Stomach (tissue), 19 donors: ENCODE measurements at places on chromosomes 12 and 14. TPM values are rescaled to one million over a fixed set of nuclear protein-coding genes. Genes with fewer than 3 reads are reported as not detected.

PAX9 gene
- total RNA-seq = not detected

CLMN gene
- total RNA-seq = 12.8 TPM

MANSC4 gene
- total RNA-seq = not detected

MEG3 gene
- 26.4 TPM for total RNA-seq

TOMM20L gene
- not detected for total RNA-seq

- H3K27me3 ChIP-seq = no peaks in the 10 kb centered on the region
- H3K4me3 ChIP-seq = no peak overlapping the region
- DNase-seq = no peak
- H3K27ac ChIP-seq = no peak overlapping the region
- no peaks in the 10 kb centered on the region for H3K36me3 ChIP-seq
- peaks cover 7% of the 10 kb centered on the region for H3K4me1 ChIP-seq
These were observed 24.7 kb upstream of the LTA4H start for GRCh38 chr12:96060041-96060440.

DNA sequence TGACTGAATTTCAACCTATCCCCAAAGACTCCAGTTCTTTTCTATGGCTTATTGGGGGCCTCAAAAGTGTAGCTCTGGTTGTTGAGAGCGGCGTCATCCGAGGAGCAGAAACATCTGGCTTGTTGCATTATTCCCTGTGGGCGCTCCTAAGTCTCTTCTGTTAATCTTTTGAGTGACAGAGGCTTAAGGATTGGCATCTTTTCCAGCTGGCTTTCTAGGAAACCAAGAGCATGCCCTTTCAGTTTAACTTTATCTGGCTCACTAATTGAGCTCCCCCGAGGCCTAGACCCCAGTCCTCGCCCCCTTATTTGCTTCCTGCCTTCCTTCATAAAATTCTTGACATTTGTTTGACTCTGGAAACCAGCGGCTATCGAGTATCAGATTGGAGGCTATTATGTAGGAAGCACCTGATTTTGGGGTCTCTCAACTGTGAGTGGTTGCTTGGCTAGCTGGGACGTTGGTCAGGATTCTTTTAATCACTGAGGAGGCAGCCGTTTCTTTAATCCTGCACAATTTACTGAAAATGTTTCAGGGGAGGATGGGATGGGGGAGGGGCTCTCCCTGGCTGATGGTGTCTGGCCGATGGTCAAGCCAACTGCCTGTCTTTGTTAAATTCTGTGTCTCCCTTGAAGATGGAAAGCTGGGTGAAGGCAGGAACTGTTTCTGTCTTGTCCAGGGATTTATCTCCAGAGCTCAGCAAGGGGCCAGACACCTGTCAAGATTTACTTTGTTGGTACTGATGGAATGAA, 3.1 kb downstream of the SMOC1 start:
- H3K4me3 ChIP-seq = no peak overlapping the region
- H3K27ac ChIP-seq = no peak overlapping the region
- no peak for DNase-seq
- no peaks in the 10 kb centered on the region for H3K36me3 ChIP-seq
- H3K4me1 ChIP-seq = peaks cover 33% of the 10 kb centered on the region

- no peaks in the 10 kb centered on the region for H3K27me3 ChIP-seq
- peak; percentile 91 for DNase-seq
- peaks cover 24% of the 10 kb centered on the region for H3K4me1 ChIP-seq
- H3K27ac ChIP-seq = peak overlapping the region; percentile 90
- no peaks in the 10 kb centered on the region for H3K36me3 ChIP-seq
These were observed 28.8 kb downstream of the HOXC4 start for GRCh38 chr12:54082397-54082892.

DNA sequence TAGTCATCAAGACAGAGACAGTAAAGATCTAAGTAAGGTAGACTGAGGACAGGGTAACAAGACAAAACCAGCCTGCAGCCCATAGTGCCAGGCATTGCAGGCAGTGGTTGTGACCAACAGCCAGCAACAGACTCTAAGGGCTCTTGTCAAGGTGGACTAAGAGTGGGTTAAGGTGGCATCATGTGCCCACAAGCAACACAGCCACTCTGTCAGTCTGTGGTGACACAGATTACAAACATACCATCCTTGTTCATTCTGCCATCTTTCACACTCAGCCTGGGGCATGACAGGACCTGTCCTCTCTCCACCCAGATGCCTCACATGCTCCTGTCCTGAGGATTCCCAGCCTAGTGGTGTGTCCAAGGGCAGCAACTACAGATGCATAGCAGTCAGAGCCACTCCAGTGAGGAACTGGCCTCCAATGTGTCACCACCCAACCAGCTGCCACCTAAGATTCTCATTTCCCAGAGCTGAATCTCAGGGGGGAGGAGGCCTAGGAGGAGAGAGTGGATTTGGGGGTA, 28.3 kb downstream of the VDR start:
- no peak overlapping the region for H3K4me3 ChIP-seq
- no peaks in the 10 kb centered on the region for H3K4me1 ChIP-seq
- H3K36me3 ChIP-seq = peaks cover 16% of the 10 kb centered on the region
- DNase-seq = no peak
- H3K27ac ChIP-seq = no peak overlapping the region

GRCh38 chr14:29236401-29236800, 469.8 kb downstream of the FOXG1 start:
- DNase-seq = no peak
- no peaks in the 10 kb centered on the region for H3K4me1 ChIP-seq
- H3K27me3 ChIP-seq = no peaks in the 10 kb centered on the region
- no peaks in the 10 kb centered on the region for H3K36me3 ChIP-seq
- no peak overlapping the region for H3K4me3 ChIP-seq

DNA sequence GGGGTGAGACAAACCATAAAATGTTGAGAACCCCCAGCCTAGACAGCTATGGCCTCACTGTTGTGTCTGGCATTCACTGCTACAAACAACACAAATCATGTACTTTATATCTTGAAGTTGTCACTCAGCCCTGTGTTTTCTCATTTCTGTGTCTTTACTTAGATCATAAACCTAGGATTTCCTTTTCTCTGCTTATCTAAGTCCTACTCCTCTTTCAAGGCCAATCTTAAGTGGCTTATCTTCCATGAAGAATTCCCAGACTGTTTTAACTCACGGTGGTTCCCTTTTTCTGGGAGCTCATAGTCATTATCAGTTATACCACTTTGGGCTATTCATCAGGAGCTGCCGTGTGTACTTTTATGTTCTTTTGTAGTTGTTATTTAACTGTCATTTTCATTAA, 42.1 kb downstream of the FLRT2 start:
- no peaks in the 10 kb centered on the region for H3K4me1 ChIP-seq
- no peaks in the 10 kb centered on the region for H3K36me3 ChIP-seq
- H3K27me3 ChIP-seq = no peaks in the 10 kb centered on the region

DNA sequence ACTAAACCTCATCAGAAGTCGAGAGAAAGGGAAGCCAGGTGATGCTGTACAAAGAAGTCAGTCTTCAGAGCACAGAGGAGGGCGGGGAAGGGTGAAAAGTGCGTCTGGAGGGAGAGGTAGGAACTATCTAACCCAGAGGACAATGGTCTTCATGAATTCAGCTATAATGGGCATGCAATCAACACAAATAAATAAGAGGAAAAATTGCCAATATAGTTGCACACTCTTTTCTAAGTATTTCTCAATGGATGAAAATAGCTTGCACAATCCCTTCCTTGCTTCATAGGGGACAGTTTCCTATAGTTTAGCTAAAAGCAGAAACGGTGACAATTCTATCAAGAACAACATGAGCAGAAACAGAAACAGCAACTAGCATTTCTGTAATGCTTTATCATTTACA, 931.2 kb downstream of the AACS start:
- H3K4me1 ChIP-seq = no peaks in the 10 kb centered on the region
- peaks cover 3% of the 10 kb centered on the region for H3K27me3 ChIP-seq
- no peak overlapping the region for H3K4me3 ChIP-seq

DNA sequence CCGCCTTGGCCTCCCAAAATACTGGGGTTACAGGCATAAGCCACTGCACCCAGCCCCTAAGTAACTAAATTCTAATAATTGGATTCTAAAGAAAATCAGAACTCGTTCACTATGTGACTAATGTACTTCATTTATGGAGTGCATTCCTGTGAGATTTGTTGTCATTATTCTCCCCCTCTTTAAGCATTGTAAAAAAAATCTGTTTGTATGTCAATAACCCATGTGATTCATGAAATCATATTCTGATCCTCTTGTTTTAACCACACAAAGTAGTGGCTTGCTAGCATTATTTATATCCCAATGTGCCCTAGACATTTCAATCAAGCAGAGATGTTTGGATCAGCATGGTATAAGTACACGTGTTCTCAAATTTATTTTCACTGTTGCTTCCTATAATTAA, 78.2 kb upstream of the OSBPL8 start:
- no peaks in the 10 kb centered on the region for H3K36me3 ChIP-seq
- H3K27me3 ChIP-seq = no peaks in the 10 kb centered on the region
- H3K4me3 ChIP-seq = no peak overlapping the region
- no peaks in the 10 kb centered on the region for H3K4me1 ChIP-seq

GRCh38 chr14:53855127-53855526, 101.5 kb downstream of the BMP4 start:
- no peaks in the 10 kb centered on the region for H3K36me3 ChIP-seq
- H3K4me1 ChIP-seq = no peaks in the 10 kb centered on the region
- no peak overlapping the region for H3K27ac ChIP-seq
- no peak overlapping the region for H3K4me3 ChIP-seq

GRCh38 chr14:67077921-67078320, 111.3 kb upstream of the GARIN2 start:
- no peak overlapping the region for H3K4me3 ChIP-seq
- no peaks in the 10 kb centered on the region for H3K4me1 ChIP-seq
- no peak for DNase-seq
- no peaks in the 10 kb centered on the region for H3K27me3 ChIP-seq
- H3K36me3 ChIP-seq = no peaks in the 10 kb centered on the region
- H3K27ac ChIP-seq = no peak overlapping the region
